ENCODE measurements at places on chromosomes 4 and X.

DNA sequence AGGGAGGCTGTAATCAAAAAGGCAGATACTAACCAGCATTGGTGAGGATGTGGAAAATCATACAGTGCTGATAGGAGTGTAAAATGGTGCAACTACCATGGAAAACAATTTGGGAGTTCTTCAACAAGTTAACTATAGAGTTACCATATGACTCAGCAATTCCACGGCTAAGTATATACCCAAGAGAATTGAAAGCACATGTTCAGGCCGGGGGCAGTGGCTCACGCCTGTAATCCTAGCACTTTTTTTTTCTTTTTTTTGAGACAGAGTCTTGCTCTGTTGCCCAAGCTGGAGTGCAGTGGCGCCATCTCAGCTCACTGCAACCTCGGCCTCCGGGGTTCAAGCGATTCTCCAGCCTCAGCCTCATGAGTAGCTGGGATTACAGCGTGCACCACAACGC lies 15.0 kb upstream of the CD99L2 start:
- DNase-seq, result no peak

- DNase-seq, result no peak
Measured at GRCh38 chr4:78336093-78336943, 215.3 kb upstream of the ANXA3 start.

DNA sequence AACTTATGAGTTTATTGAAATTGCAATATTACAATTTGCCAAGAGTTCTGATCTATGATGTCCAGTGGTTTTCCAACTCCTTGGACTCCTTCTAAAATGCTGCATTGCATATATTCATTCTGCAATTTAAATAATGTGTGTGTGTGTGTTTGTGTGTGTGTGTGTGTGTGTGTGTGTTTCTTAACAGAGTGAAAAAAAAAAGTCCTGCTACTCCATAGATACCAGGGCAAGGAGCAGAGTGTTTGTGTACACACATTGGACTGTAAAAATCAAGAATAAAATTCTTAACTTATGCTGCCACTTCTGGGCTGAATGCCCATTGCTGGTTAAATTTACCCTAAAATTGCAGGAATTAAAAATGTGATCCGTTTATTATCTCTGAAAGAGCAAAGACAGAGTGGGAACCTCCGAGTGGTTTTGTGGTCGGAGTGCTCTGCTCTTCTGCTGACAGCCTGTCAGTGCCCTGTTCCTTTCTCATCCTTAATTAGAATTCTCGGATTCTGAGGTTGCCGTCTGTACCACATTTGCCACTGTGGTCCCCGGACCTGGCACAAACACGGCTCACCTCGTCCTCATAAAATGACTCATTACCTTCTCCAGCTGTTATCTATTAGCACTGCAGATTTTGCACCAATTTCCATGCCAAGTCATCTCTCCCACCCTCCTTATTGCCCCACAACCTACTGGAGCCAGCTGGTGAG lies 355.5 kb downstream of the KCNIP4 start:
- DNase-seq, result no peak

- no peak for DNase-seq
Measured at GRCh38 chrX:120408168-120408567, 46.3 kb downstream of the ATP1B4 start.

GRCh38 chrX:20431486-20431885 lies 164.8 kb upstream of the RPS6KA3 start:
- no peak for DNase-seq

GRCh38 chr4:116332508-116332907 lies 752.9 kb downstream of the TRAM1L1 start:
- no peak for DNase-seq

DNA sequence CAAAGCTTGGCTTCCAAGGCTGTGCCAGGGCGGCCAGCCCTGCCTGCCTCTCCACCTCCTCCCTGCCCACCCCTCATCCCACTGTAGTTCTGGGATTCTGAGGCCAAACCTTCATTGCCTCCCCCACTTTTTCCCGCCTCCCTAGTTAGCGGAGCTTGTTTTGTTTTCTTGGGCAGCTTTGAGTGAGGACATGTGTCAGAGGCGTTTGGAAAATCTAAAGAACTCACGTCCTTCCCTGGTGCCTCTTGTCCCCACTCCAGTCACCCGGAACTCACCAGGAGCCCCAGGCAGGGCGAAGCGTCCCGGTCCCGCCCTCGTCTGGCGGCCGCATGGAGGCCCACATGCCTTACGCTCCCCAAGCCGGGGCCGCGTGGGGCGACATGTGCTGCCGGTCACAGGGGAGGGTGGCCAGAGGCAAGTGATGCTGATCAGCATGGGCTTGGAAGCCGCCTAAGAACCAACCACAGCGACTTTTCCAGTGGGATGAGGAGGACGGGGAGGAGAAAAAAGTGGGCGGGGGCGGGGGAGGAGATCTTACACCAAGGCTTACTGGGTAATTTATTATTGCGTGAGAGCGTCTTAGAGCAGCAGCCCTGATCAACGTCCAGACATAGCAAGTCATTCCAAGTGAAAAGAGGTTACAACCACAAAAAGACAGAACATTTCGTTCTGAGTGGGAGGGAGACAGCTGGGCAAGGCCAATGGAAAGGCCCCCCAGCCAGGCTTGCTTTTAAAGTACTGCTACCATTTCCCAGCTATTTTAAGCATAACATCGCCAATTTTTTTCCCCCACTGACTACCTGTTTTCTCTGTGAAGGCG lies 48.5 kb downstream of the PRPS1 start:
- DNase-seq, result no peak

GRCh38 chr4:70943114-70943513 lies 40.9 kb downstream of the MOB1B start:
- no peak for DNase-seq

DNA sequence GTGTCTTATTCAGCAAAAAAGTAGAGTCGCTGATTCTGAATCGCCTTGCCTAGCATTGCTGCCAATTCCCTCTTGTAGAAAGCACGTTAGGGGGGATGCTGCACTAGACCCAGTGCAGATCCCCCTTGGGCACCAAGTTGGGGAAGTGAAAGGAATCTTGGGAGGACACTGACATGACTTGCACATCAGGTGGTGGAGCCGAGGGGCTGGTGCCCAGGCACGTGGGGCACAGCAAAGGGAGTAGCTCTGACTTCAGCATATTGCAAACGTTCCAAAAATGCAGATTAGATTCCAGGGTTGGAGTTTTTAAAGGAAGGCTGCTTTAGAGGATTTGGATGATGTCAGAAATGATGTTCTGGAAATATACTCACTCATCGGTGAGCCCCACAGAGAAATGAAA lies 47.4 kb upstream of the GPM6B start:
- DNase-seq, result no peak

DNA sequence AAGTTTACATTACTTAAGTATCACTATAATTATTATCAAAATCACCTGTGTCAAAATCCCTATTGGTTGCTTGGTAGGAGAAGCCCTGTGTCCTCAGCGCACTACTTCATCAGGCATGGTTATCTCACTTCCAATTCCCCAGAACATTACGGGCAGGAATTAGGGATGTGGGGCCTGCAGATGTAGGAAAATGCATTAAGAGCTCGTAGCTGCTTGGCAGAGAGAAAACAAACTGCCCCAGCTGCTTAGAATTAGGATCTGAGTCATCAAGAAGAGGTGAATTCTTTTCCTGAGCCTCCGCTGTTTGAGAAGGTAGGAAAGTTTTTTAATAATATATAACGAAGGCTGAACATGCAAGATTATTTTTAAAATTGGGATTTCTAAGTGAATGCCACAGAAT lies 31.1 kb upstream of the CLNK start:
- no peak for DNase-seq

DNA sequence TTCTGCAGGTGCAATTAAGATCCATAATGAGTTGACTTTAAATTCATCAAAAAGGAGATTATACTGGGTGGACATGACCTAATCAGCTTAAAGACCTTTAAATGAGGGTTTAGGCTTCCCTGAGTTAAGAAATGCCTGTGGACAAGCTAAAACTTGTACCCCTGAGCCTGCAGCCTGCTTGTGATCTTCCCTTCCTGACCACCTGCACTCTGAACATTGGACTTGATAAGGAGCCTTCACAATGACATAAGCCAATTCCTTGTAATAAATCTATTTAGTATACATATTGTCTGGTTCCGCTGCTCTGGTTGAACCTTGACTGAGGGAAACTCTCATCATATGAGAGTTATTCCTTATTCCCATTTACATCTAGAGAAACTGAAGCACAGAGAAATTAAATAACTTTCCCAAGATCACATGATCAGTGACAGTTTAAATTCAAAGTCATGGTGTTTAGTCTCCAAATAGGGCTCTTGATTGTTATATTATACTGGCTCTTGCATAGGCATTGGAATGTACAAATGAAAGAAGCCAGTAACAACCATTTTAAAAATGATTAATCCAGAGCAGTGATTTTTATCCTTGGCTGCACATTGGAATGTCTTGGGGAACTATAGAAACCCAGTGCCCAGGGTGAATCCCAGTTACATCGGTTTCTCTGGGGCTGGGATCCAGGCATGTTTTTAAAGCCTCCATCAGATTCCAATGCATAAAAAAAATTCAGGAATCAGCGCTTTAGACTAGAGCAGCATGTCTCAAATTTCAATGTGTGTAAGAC lies 136.1 kb downstream of the MSL3 start:
- no peak for DNase-seq

- no peak for DNase-seq
Measured at GRCh38 chr4:122661176-122662160, 40.6 kb upstream of the IL21 start.

DNA sequence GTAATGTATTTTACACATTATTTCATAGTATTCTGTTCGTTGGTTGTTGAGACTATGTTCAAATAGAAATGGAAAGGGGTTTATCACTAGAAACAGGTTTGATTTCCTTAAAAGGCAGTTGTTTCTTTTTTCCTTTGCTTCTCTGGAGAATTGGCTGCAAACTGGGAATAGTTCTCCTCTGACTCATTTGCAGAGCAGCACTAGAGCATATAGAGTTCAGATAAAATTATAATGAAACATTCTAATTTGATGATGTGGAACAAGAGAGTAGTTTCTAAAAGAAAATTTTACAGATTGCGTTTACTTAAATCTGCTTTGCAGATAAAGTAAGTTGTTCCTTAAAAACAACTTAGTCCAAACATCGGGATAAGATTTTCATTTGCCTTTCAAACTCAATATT lies 29.7 kb downstream of the SYNPO2 start:
- no peak for DNase-seq

DNA sequence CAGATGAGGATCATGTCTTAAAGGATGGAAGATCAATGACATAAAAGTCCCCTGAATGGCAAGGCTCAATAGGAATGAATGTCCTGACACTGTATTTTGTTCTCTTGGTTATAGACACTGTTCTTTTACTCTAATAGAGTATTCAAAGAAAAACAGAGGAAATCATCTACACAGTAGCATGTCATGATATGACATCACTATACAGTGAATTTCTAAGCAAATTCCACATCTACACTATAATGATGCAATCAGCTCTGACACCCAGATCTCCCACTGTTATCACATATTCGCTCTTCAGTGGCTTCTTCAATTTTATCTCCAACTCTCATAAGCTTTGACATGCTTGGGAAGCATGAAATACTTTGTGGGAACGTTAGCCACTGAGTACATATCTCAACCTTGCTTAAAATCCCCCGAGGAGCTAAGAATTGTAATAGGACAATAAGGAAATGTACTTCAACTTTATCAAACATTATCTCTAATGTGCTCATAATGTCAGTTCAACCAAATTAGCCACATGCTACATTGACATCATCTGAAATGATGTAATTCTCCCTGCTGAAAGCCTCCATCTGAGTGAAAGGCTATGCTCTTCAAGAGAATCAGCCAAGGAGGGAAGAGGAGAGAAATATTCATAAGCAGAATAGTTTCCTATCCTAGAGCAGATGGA lies 139.6 kb upstream of the PTCHD1 start:
- no peak for DNase-seq

- DNase-seq, result no peak
Measured at GRCh38 chr4:39889226-39889625, 88.5 kb downstream of the PDS5A start.

DNA sequence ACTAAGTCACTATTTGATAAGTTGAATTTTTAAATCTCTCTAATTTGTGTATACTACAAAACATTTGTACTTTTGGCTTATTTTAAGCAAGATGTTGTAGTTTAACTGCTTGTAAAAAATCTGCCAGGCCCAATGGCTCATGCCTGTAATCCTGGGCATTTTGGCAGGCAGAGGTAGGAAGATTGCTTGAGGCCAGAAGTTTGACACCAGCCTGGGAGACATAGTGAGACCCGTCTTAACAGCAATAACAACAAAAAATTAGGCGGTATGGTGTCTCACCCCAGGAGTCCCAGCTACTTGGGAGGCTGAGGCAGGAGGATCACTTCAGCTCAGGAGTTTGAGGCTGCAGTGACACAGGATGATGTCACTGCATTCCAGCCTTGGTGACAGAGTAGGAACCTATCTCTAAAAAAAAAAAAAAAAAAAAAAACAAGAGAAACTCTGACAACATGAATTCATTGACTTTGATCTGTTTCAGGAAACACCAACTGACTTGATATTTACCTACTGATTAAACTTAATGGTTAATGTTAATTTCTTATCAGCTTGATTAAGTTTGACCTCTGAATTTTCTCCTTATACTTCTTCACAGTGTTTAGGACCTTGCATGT lies 8.9 kb downstream of the FHIP1A start:
- DNase-seq, result no peak

DNA sequence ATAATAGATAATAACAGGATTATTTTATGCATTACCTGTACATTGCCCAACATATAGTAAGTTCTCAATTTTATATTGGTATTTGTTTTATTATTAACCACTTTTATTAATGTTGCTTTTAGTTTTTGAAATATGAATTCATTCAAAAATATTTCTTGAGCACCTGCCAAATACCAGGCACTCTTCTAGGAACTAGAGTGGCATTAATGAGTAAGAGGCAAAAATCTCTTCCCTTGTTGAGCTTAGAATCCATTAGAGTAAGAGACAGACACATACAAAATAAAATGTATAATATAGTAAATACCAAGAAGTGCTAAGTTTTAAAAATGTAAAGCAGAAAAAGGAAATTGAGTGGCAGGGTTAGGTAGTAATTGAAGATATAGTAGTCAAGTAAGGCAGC lies 45.8 kb downstream of the TET2 start:
- DNase-seq, result no peak

DNA sequence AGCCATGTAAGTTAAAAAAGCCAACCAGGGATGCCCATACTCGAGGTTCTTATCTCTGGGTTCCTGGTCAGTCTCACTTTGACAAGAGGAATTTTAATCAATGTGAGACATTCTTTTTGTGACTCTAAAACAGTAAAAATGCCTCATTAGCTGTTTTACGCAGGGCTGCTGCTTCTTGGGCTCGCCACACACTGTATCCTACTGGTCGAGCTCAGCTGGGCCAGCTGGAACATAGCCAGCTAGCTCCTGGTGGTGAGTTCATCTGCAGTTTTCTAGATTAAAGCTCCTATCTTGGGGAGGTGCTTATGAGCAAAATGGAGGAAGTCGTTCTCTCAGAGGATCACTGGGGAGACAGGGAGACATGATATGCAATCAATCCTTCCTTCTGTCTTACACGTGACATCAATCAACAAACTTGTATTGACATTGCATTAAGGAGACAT lies 55.9 kb upstream of the LEF1 start:
- no peak for DNase-seq

- no peak for DNase-seq
Measured at GRCh38 chrX:477441-478012, 90.8 kb upstream of the PPP2R3B start.

- DNase-seq, result no peak
Measured at GRCh38 chr4:152100379-152101201, 339.8 kb upstream of the GATB start.
